ENCODE measurements at places on chromosomes 4 and X.

DNA sequence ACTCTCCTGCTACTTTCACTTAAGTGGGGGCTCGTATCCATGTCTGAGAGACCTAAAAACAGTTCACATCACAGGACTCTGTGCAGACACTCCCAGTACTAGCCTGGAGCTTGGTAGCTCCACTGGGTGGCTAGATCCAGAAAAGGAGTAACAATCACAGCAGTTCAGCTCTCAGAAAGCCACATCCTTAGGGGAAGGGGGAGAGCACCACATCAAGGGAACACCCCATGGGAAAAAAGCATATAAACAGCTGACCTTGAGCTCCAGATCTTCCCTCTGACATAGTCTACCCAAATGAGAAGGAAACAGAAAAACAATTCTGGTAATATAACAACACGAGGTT, 175.8 kb downstream of the FAM13A start:
- DNase-seq: no peak

DNA sequence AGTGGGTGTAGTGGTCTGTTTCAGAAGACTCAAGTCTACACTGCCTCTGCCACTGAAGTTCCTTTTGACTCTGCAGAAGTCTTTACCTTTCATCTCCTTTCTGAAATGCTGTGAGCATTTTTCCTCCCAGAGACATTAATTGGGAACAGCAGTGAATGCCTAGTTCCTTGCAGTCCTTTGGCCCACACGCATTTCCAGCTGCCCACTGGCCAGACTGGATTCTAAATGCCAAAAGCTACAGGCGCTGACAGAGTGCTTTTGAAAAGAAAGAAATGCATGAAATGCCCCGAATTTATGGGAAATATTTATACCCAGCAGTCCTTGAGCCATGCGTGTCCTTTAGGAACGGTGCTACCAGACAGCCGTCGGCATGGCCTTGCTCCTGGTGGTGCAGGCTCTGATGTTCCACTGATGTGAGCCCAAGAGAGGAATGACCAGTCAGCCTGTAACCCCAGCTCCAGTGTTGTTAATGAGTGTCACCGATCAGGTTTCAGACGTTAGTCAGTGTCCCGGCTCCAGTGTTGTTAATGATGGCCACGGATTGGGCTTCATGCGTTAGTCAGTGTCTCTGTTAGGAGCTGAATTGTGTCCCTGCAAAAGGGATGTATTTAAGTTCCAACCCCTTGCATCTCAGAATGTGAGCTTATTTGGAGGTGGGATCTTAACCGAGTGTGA, 132.6 kb downstream of the TBL1X start:
- no peak for DNase-seq

GRCh38 chr4:154528869-154529268, 21.3 kb downstream of the PLRG1 start:
- DNase-seq: no peak

DNA sequence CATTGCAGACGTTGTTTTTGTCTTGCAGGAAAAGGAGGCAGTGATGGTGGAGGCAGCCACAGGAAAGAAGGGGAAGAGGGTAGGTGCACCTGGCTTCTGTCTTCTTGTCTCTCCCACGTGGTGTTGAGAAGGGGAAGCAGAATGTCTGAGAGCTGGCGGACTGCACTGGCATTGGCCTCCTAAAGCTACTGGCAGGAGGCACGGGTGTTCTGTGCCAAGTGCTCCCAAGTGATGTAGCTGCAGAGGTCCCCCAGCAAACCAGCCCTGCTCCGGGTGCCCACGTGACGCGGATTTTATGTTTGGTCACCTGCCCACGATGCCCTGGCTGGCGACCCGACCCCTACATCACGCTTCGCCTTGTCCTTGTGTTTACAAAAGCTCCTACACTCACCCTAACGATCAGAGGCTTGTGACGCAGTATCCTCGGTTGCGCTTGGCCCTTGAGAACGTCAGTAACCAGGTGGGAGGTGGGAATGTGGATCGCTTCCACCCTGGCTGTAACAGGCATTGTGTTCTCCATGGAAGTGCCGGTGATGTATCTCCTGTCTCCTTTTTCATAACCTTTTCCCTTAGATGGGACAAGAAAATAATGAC, 28.5 kb upstream of the XG start:
- DNase-seq: no peak

DNA sequence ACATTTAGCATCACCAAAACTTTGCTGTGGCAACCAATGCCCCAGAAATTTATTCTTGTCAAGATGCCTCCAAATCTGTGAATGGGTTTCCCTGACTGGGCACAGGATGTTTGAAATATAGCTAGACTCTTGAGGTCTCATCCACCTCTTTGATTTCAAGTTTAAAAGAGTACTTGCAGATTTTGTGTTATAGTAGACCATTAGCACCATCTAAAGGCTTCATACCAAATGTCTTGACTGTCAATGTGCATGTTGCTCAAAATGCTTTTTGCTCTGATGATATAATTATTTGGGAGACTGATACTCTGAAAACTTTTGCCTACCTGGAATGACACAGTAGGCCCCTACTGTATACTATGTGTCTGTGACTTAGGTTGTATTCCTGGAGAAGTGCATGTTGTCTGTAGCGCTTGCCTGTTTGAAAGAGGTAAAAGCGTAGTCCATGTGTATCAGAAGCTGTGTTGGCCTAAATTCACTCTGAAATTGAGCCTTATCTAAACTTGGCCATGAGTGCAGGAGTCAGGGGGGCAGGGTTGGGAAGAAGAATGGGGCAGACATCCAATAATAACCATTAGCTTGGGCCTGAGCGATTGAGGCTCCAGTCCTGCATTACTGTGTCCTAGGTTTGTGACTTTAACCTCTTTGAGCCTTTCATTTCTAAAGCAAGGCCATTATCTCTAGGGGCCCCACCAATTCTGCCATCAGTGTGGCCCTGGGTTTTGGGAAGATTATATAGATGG, 33.8 kb downstream of the NDP start:
- no peak for DNase-seq

All from NCI-H524 treated with DMSO at 0.1 percent for 48 hours (cell line).